ENCODE measurements at places on chromosomes 3 and 15.
A peak's percentile ranks its signal among the peaks of the same experiment; 100 is the strongest.

DNA sequence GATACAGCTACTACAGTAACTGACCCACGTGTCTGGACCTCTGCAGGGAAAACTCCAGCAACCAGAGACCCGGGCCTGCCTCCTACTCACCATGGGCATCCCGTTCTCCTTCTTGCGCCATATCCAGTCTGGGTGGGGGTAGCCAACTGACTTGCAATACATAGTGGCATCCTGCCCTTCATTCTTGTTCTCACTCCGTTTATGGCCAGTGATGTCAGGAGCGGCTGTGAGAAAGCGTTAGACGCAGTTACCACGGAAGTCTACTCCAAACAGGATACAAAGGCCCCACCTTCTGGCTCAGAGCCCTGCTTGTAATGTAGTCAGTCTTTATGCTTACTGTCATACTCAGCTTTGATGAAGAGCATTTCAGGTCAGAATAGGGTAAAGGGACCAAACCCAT, 59.6 kb downstream of the NPTN start:
- no peak for DNase-seq

DNA sequence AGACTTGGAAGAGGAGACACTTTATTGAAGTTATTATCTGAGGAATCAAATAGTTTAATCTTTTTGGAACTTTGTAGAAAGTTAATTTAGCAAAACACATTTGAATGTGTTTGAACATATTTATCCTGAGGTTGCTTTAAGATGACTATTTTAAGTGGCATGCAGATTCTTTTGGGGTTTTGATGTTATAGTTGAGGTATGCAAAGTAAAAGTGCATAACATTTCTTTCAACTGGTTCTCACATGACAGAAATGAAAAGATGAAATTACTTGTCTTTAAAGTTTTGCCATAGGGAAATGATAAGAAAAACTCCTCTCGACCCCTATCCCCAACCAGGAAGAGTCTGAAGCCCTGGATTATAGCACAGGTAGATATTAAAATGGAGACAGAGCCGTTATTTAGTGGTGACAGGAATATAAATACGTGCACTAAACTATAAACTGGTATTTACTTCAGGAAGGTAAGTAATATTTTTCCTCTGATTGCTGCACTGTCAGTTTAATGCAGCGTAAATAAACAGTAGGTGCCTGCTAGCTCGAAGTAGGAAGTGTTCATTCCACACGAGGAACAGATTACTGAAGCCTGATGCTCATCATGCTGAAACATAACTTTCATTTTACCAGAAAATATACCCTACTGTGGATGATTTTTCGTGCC, 15.1 kb upstream of the SATB1 start:
- DNase-seq, result no peak

DNA sequence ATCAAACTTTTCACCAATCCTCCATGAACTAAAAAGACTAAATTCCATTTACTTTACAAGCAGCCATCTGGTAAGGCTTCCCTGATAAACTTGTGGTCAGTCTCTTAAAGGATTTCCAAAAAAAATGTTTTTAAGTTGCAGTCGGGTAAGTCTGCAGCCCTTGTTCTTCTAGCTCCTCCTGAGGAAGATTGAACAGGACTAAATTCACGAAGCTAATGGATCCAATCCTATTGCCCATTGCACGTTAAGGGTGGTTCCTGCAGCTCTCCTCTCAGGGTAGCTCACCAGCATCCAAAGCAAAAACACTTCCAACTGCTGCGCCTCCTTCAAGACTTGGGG, 2.8 kb downstream of the HES1 start:
- DNase-seq, result no peak

GRCh38 chr15:59879506-59880265, 124.4 kb upstream of the FOXB1 start:
- DNase-seq, result no peak

DNA sequence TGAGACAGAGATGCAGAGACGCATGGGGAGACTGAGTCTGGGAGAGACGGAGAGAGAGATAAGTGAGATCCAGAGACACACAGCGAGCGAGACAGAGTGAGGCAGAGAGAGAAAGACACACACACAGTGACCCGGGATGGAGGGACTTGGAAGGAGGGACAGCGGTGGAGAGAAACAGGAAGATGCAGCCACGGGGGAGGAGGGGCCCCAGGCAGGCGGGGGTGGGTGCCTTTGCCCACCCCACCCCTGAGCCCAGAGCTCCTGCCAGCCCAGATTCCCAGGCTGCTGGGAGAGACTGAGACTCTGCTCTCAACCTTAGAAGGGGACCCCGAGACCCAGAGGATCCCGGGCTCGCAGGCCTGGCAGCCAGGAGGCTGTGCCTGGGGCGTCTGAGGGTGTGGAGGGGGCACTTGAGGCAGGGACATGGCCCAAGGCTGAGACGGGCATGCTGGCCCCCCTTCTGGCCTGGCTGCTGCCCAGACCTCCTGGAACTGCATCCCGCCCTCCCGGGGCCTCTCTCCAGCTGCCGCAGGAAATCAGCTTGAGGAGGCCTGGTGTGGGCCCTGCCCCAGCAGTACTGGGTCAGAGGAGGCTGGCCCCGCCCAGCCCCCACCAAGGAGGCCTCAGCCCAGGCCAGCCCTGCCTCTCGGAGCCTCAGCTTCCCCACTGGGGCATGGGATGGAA, 18.1 kb downstream of the H1-8 start:
- DNase-seq, result no peak

DNA sequence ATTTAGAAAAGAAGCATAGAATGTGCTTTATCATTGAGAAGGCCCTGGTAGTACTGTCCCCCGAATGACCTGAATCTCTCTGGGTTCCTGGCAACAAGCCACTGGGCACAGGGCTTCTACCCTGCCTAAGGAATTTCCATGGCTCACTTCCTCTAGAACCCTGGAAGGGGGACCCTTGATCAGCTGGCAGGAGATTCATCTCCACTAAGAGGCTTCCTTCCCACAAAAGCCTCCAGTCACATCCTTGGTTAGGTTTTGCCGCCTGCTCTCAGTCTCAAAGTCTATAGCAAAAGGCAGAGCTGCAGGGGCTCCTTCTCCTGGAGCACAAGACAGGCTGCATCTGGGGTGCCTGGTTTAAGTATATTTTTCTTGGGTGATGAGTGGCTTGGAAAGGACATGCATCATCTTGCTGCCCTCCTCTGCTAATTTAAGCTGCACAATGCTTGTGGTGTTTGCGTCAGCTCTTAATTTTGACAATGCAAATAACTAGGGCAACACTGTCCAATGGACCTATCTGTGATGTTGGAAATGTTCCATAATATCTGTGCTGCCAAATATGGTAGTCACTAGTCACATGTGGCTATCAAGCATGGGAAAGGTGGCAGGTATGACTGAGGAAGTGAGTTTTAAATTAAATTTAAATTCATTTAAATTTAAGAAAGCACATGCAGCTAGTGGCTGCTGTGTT, 33.4 kb upstream of the RARRES1 start:
- DNase-seq, result no peak

GRCh38 chr3:58994746-58995330, 55.0 kb downstream of the CFAP20DC start:
- DNase-seq, result no peak

GRCh38 chr15:39195961-39196486, 384.9 kb upstream of the THBS1 start:
- DNase-seq, result no peak

GRCh38 chr15:35206060-35206675, 121.1 kb upstream of the NANOGP8 start:
- DNase-seq, result no peak

- no peak for DNase-seq
These were observed 272.5 kb downstream of the ZBTB20 start for GRCh38 chr3:114874522-114874971.

GRCh38 chr3:52521881-52522650, 11.6 kb downstream of the NT5DC2 start:
- no peak for DNase-seq

- DNase-seq, result no peak
These were observed at the start of gene PCSK6 for GRCh38 chr15:101489599-101490407. PCSK6 (minus strand) TSS chr15:101489707; CDS start chr15:101489670, 37 bp downstream.

DNA sequence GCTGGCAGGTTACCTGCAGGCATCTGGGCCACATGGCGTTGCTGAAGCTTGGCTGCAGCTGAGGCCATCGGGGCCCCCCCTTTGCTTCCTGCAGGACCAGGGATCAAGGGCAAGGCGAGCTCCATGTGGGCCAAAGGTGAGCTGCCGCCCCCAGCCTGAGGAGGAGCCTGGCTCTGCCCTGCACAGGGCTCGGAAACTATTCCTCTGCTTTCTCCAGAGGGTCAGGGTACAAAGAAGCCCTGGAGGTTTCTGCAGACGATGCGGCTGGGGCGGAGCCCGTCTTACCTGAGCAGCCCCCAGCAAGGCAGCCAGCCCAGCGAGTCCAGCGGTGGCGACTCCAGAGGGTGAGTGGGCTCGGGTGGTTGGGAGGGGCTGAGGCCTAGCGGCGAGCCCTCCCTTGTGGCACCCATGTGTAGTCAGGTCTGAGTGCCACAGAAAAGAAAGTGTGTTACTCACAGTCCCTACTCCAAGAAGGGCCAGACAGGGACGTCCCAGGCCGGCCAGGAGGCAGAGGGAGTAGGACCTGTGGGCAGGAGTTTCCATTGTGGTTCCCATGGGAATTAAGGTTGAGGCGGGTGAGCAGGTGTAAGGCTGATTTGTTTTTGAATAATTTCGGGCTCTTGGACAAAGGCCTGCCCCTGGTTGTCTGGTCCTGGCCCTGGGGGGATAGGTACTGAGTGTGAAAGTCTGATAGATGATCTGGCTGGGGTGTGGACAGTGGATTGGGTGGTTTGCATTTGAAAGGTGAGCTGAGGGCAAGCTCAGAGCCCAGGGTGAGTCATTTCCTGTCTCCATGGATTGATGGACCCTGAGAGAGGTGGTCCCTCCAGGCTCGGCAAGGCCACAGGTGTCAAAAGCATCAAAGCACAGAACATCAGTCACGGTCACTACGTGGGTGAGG, 25.4 kb downstream of the CFAP100 start:
- DNase-seq, result no peak

GRCh38 chr15:92902737-92903593, 2.8 kb downstream of the CHD2 start:
- no peak for DNase-seq

- no peak for DNase-seq
These were observed 56.5 kb upstream of the MYO5C start for GRCh38 chr15:52352086-52352485.

- DNase-seq, result no peak
These were observed 1001.9 kb upstream of the NR2F2 start for GRCh38 chr15:95328559-95328958.

DNA sequence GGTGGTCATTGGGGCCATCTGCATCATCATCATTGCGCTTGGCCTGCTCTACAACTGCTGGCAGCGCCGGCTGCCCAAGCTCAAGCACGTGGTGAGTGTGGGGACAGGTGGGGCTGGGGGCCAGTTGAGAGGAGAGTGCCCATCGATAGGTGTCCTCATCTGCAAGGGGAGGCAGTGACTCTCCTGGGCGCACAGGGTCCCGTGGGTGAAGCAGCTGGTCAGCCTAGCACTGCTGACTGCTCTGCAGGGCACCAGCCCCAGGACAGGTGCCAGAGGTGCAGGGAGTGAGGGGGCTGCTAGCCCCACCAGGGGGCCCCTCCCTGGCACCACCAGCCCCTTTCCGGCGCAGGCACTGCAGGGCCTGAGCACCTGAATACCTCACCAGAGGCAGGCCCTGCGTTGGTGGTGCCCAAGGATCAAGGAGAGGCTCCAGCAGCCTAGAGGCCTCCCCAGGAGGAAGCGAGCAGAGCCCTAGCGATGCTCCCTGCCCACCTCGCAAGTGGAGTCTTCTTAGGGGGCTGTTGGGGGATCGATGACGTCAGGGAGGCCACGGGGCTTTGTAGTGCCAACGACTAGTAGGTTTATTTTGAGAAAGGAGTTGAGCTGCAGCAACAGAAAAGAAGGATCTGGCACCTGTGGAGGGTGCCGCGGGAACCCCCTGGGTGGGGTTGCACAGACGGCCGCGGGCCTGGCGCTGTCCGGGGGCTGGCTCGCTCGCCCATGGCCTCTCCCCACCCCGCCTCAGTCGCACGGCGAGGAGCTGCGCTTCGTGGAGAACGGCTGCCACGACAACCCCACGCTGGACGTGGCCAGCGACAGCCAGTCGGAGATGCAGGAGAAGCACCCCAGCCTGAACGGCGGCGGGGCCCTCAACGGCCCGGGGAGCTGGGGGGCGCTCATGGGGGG, 976 bp upstream of the ABTB1 start:
- DNase-seq, result peak; percentile 11

DNA sequence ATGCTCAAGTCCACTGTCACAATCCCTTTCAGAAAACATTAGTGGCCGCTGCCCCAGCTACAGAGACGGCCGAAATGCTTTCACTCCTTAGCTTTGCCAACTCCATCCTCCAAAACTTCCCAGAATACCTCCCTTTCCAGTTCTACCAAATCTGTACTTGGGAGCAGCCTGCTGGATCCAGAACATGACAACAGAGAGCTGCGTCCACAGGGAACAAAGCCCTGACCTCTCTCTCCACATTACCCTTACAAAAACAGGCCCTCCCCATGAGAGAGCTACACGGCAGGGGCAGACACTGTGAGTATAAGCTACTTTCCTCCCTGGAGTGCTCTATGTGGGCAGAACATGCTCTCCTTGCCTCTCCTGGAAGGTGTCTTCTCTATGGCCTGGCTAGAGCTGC, 6.3 kb downstream of the RBM15B start:
- no peak for DNase-seq

DNA sequence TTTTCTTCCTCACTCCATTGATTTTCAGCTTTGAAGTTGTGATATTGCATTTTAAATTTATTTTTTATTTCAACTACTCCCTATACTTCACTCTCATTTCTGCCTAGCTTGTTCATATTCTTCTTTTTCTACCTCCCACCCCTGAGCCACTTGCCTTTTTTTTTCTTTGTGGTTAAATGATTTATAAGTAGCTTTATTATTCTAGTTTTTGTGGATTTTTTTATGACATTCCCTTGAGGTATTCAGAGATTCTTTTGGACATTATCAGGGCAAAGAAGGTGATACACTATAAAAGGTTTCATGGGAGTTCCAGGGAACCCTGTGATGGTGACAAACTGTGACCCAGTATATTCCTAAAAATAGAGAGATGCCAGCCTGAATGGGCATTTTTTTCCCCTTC, 3.3 kb downstream of the C15orf61 start:
- DNase-seq, result no peak

GRCh38 chr3:100697172-100697571, 12.1 kb upstream of the TFG start:
- DNase-seq, result no peak

GRCh38 chr15:91126080-91126479, 26.0 kb downstream of the SV2B start:
- no peak for DNase-seq

- no peak for DNase-seq
These were observed 140.4 kb upstream of the CCDC54 start for GRCh38 chr3:107236655-107237337.

DNA sequence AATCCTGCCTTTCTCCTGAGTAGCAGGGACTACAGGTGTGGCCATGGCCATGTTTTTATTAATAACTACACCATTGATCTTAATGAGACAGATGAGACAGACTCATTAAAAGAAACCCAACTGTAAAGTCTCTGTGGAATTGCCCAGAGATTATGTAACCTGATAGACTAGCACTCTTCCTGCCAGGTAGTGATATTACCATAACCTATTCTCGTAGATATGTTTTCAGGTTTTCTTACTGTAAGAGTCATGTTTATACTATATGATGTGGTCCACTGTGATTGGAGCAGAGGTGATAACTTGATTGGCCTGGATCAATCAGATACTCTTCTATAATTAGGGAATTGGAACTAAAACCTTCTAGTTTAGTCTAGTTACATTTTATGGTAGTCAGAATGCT, 93.7 kb downstream of the NFKBIZ start:
- DNase-seq, result no peak

All from stimulated activated CD4-positive, alpha-beta T cell treated with anti-CD3 and anti-CD28 coated beads, Interleukin-12 subunit alpha, Interleukin-12 subunit beta, amount 100 ng/mL, for 24 hours (primary cell).